ENCODE measurements at places on chromosomes 7 and 10. TPM values are rescaled to one million over a fixed set of nuclear protein-coding genes. Genes with fewer than 3 reads are reported as not detected.

TBXAS1 gene
- 32.6 TPM for total RNA-seq

CLDN4 gene
- total RNA-seq, result 0.78 TPM

LEP gene
- total RNA-seq, result 0.34 TPM

CPVL gene
- 32.1 TPM for total RNA-seq

SPDYE18 gene
- 1.1 TPM for total RNA-seq

MRC1 gene
- total RNA-seq, result 10.3 TPM

CHN2 gene
- 13.4 TPM for total RNA-seq

DNA sequence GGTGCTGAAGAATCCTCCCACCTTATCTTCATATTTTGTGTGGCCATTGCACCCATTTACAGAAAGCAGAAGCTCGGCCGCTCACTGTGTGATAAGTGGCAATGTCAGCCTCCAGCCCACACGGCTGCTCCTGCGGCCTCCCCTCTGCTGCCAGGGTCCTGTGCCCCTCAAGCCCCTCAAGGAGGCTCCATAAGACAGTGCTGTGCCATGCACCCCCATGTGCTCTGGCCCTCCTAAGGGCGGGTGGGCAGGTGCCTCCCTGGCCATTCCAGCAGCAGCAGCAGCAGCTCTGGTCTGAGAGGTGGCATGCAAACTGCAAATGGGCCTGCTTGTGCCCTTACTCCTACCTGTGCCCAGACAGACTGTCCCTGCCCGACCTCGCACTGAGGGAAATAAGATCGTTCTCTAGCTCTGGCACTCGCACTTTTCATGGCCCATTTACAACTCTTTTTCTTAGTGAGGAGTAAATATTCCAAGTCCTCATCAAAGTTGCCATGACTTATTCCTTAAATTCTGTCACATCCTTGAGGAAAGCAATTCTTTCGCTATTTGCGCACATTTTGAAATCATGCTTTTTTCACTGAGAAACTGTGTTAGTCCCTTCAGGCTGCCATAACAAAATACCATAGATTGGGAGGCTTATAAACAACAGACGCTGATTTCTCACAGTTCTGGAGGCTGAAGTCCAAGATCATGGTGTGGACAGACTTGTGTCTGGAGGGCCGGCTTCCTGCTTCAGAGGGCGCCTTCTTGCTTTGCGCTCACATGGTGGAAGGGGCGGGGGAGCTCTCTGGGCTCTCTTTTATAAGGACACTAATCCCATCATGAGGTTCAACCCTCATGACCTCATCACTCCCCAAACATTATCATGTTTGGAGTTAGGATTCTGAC lies 187.8 kb downstream of the COBL start:
- no peak overlapping the region for H3K4me3 ChIP-seq
- H3K36me3 ChIP-seq, result no peaks in the 10 kb centered on the region
- no peak for DNase-seq
- H3K4me1 ChIP-seq, result no peaks in the 10 kb centered on the region
- no peaks in the 10 kb centered on the region for H3K27me3 ChIP-seq
- no peak overlapping the region for H3K27ac ChIP-seq

DNA sequence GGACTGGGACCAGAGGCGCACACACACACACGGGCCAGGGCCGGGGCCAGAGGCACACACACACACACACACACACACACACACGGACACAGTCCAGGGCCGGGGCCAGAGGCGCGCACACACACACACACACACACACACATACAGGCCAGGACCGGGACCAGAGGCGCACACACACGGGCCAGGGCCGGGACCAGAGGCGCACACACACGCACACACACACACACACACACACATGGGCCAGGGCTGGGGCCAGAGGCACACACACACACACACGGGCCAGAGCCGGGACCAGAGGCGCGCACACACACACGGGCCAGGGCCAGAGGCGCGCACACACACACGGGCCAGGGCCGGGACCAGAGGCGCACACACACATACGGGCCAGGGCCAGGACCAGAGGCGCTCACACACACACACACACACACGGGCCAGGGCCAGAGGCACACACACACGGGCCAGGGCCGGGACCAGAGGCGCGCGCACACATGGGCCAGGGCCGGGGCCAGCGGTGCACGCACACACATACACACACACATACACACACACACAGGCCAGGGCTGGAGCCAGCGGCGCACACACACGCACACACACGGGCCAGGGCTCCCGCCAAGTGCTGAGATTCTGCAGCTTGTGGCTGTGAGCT lies 268.8 kb downstream of the ELFN1 start:
- no peak for DNase-seq
- no peaks in the 10 kb centered on the region for H3K27me3 ChIP-seq
- H3K4me3 ChIP-seq, result no peak overlapping the region
- H3K27ac ChIP-seq, result no peak overlapping the region
- H3K4me1 ChIP-seq, result no peaks in the 10 kb centered on the region

DNA sequence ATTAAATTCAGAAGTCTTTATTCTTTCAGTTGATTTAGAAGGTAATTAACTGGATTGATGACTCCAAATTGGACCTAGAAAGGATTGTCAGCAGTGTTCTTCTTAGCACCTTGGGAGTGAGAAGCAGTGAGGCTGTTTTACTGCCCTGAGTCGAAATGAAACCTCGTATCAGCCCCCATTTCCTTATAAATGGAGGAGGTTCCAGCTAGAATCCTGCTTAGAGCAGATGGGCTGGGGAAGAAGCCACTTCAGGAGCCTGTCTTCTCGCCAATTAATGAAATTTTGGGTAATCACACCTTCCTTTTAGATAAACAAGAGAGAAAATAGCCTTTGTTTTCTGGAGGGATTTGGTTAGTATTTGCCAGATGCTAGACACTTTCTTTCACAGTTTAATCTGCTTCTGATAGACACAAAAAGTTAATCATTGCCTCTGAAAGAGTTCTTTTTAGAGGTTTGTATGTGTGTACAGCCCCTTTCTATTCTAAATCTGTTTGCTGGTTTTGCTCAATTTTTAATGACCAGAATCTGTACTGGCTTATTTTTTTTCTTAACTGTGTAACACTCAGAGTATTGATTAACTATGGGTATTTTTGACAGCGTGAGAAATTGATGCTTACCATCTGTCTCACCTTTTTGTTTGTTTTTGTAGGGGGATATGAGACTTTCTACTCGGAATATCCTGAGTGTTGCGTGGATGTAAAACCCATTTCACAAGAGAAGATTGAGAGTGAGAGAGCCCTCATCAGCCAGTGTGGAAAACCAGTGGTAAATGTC lies 4.6 kb downstream of the DUSP5 start:
- DNase-seq, result no peak
- H3K4me1 ChIP-seq, result peaks cover 82% of the 10 kb centered on the region
- H3K27ac ChIP-seq, result peak overlapping the region; percentile 82
- no peaks in the 10 kb centered on the region for H3K27me3 ChIP-seq
- H3K36me3 ChIP-seq, result no peaks in the 10 kb centered on the region
- no peak overlapping the region for H3K4me3 ChIP-seq

DNA sequence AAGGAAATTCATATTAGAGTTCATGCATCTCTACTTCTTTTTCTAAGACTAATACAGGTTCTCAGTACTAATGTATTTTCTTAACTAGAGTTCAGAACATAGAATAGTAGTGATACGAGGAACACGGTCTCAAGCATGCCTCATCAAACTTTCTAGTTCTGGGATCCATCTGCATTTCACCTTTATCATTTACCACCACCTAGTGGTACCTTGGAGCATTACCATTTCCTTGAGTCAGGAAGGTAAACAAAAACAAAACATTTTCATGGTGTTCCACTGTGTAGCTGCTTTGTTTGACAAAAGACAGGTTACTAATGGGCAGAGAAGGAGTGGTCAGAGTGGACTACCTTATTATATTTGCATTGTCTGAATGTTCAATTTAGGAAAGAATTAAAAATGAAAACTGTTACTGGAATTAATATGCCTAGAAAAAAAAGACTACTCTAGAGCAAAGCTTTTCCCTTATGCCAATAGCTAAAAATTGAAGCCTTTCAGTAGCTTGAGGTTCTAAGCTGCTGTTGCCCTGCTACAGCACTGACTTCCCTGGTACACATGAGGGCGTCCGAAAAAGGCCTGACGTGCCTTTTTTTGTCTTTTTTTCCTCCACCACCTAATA lies 44.5 kb downstream of the STARD3NL start:
- H3K4me3 ChIP-seq, result no peak overlapping the region
- no peak overlapping the region for H3K27ac ChIP-seq
- H3K4me1 ChIP-seq, result no peaks in the 10 kb centered on the region
- H3K36me3 ChIP-seq, result no peaks in the 10 kb centered on the region
- no peak for DNase-seq

GRCh38 chr10:110442746-110443145 lies 55.0 kb upstream of the DUSP5 start:
- no peak overlapping the region for H3K4me3 ChIP-seq
- no peak overlapping the region for H3K27ac ChIP-seq
- no peaks in the 10 kb centered on the region for H3K4me1 ChIP-seq

- peaks cover 9% of the 10 kb centered on the region for H3K4me1 ChIP-seq
- H3K36me3 ChIP-seq, result no peaks in the 10 kb centered on the region
- H3K27me3 ChIP-seq, result no peaks in the 10 kb centered on the region
- H3K27ac ChIP-seq, result no peak overlapping the region
These were observed 82.8 kb upstream of the TNS3 start for GRCh38 chr7:47664650-47665195.

GRCh38 chr7:70072220-70072619 lies 473.9 kb downstream of the AUTS2 start:
- peak; percentile 26 for DNase-seq
- H3K4me3 ChIP-seq, result no peak overlapping the region
- H3K4me1 ChIP-seq, result peaks cover 14% of the 10 kb centered on the region
- no peaks in the 10 kb centered on the region for H3K36me3 ChIP-seq

- DNase-seq, result no peak
- no peaks in the 10 kb centered on the region for H3K36me3 ChIP-seq
- no peaks in the 10 kb centered on the region for H3K27me3 ChIP-seq
These were observed 327.1 kb downstream of the PRPF18 start for GRCh38 chr10:13913897-13914296.

- H3K27me3 ChIP-seq, result no peaks in the 10 kb centered on the region
- no peak for DNase-seq
- H3K27ac ChIP-seq, result no peak overlapping the region
- H3K4me1 ChIP-seq, result peaks cover 4% of the 10 kb centered on the region
These were observed 293.4 kb downstream of the PLXDC2 start for GRCh38 chr10:20109613-20110012.

GRCh38 chr7:37961251-37961650 lies 40.8 kb downstream of the EPDR1 start:
- no peaks in the 10 kb centered on the region for H3K36me3 ChIP-seq
- no peaks in the 10 kb centered on the region for H3K4me1 ChIP-seq
- no peak overlapping the region for H3K4me3 ChIP-seq
- no peaks in the 10 kb centered on the region for H3K27me3 ChIP-seq
- DNase-seq, result no peak

DNA sequence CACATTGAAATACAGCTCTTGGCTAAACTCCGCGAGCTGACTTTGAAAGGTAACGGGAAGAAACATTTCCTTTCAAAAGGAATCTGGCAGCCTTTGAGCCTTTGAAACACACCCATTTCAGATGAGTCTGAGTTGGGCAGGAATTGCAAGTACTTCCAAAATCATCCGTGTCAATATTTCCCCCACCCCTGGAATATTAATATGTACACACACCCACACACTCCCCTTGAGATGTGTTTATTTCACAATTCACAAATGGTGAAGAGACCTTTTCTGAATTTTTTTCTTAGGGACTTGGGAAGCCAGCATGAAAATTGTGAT lies 438.7 kb upstream of the NRP1 start:
- no peak overlapping the region for H3K4me3 ChIP-seq
- H3K4me1 ChIP-seq, result no peaks in the 10 kb centered on the region
- no peaks in the 10 kb centered on the region for H3K27me3 ChIP-seq
- no peaks in the 10 kb centered on the region for H3K36me3 ChIP-seq
- H3K27ac ChIP-seq, result no peak overlapping the region
- DNase-seq, result no peak

- H3K4me1 ChIP-seq, result peaks cover under 1% of the 10 kb centered on the region
- no peak overlapping the region for H3K4me3 ChIP-seq
- H3K27ac ChIP-seq, result no peak overlapping the region
- H3K36me3 ChIP-seq, result peaks cover 72% of the 10 kb centered on the region
- DNase-seq, result no peak
- no peaks in the 10 kb centered on the region for H3K27me3 ChIP-seq
These were observed 7.5 kb downstream of the ZNF282 start for GRCh38 chr7:149202831-149203231.

DNA sequence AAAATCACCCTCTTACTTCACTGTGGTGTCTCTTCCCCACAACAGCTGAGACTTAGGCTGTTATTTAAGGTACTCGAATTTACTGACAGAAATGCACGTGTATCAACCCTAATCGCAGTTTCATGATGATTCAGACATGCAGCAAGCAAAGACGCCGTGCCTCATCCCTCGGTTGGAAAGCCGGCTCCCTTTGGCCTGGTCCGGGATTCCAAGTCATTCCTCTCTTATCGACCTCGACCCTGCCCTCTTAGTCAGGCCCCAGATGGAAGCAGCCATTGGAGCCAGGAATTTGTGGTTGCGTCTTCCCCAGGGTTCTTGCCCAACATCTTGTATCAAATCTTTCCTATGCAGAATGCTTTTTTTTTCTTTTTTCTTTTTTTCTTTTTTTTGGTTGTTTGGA lies 229.5 kb downstream of the GATA3 start:
- DNase-seq, result no peak
- no peaks in the 10 kb centered on the region for H3K27me3 ChIP-seq
- H3K4me3 ChIP-seq, result no peak overlapping the region
- H3K4me1 ChIP-seq, result no peaks in the 10 kb centered on the region
- no peak overlapping the region for H3K27ac ChIP-seq

DNA sequence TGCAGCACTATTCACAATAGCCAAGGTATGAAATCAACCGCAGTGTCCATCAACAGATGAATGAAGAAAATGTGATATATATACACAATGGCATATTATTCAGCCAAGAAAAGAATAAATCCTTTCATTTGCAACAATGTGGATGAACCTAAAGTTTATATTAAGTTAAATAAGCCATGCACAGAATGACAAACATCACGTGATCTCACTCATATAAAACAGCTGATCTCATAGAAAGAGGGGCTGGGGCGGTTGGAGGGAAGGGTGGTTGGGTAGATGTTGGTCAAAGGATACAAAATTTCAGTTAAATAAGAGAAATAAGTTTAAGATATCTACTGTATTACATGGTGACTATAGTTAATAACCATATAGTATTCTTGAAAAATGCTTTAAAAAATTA lies 502.1 kb downstream of the KCNMA1 start:
- no peaks in the 10 kb centered on the region for H3K36me3 ChIP-seq
- DNase-seq, result no peak
- no peak overlapping the region for H3K4me3 ChIP-seq
- H3K4me1 ChIP-seq, result no peaks in the 10 kb centered on the region

DNA sequence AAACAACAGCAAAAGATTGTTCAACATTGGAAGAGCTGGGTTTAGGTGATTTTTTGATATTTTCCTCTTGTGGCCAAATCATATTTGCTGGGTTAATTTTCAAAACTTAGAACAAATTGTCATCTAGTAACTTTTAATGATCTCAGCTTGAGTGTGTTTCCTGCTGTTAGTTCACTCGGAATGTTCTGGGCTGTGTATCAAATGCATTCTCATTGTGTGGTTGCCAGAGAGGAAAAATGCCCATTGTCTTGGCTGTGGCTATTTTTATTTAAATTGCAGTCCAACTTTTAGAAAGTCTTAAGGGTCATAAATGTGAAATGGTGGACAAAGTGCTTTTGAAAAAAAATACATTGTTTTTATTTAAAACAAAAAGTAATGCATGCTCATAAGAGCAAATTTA lies 542.0 kb downstream of the TNS3 start:
- no peak overlapping the region for H3K4me3 ChIP-seq
- peaks cover 4% of the 10 kb centered on the region for H3K4me1 ChIP-seq
- no peaks in the 10 kb centered on the region for H3K36me3 ChIP-seq
- no peaks in the 10 kb centered on the region for H3K27me3 ChIP-seq

GRCh38 chr7:23026164-23026563 lies 12.2 kb upstream of the HYCC1 start:
- no peaks in the 10 kb centered on the region for H3K4me1 ChIP-seq
- no peaks in the 10 kb centered on the region for H3K27me3 ChIP-seq
- no peak overlapping the region for H3K27ac ChIP-seq
- no peak for DNase-seq
- no peak overlapping the region for H3K4me3 ChIP-seq
- no peaks in the 10 kb centered on the region for H3K36me3 ChIP-seq
